Activated CD4-positive, alpha-beta T cell treated with anti-CD3 and anti-CD28 coated beads, Interleukin-2, amount 10 ng/mL, durations not matched to agents 24 days and 14 days (primary cell): ENCODE measurements at places on chromosomes 1 and 21. TPM values are rescaled to one million over a fixed set of nuclear protein-coding genes. Genes with fewer than 3 reads are reported as not detected.

- DNase-seq, result peak; percentile 37
- no peaks in the 10 kb centered on the region for H3K27me3 ChIP-seq
- H3K36me3 ChIP-seq, result peaks cover 5% of the 10 kb centered on the region
- H3K4me1 ChIP-seq, result no peaks in the 10 kb centered on the region
Measured at GRCh38 chr1:59609245-59609644, 205.5 kb upstream of the HOOK1 start.

GRCh38 chr1:230507666-230508402 lies 81.7 kb upstream of the PGBD5 start:
- peaks cover 9% of the 10 kb centered on the region for H3K27me3 ChIP-seq
- no peak overlapping the region for H3K4me3 ChIP-seq
- H3K4me1 ChIP-seq, result peaks cover 3% of the 10 kb centered on the region
- H3K36me3 ChIP-seq, result no peaks in the 10 kb centered on the region
- H3K27ac ChIP-seq, result no peak overlapping the region

FAM72B gene
- total RNA-seq, result 21.6 and 23.0 TPM in 2 replicates

GRCh38 chr1:32906654-32907053 lies 5.5 kb upstream of the TMEM54 start:
- H3K4me1 ChIP-seq, result peaks cover under 1% of the 10 kb centered on the region
- no peak for DNase-seq
- no peak overlapping the region for H3K4me3 ChIP-seq
- H3K27ac ChIP-seq, result no peak overlapping the region
- H3K27me3 ChIP-seq, result peaks cover 36% of the 10 kb centered on the region

DNA sequence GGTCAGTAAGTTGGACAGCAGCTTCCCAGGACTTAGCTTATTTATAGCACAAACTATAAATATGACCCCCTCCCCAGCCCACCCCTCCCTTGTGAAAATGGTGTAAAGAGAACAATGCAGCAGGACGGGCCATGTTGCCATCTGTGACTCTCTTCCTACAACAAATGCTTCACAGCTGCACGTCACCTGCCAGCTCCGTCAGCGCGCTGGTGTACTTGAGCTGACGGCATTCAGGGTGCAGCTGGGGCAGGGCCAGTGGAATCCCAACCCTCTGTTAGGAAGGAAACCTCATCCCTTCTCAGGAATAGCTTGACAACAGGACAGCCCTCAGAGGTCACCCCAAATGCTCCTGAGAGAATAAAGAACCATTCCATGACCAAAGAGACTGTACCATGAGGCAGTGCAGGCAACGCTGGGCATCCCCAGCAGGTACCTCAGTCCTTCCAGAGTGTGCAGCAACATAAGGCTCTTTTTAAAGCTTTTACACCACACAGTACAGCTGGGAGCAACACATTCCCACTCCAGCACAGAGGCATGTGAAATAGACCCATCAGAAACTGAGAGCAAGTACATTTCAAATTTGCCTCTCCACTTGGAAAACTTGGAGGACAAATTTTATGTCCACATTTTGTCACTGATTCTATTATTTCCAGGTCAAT lies 85.0 kb downstream of the ATP1A1 start:
- no peak overlapping the region for H3K27ac ChIP-seq
- DNase-seq, result no peak
- H3K4me3 ChIP-seq, result no peak overlapping the region
- no peaks in the 10 kb centered on the region for H3K4me1 ChIP-seq
- peaks cover 5% of the 10 kb centered on the region for H3K27me3 ChIP-seq
